ENCODE measurements at places on chromosomes 4 and X.

DNA sequence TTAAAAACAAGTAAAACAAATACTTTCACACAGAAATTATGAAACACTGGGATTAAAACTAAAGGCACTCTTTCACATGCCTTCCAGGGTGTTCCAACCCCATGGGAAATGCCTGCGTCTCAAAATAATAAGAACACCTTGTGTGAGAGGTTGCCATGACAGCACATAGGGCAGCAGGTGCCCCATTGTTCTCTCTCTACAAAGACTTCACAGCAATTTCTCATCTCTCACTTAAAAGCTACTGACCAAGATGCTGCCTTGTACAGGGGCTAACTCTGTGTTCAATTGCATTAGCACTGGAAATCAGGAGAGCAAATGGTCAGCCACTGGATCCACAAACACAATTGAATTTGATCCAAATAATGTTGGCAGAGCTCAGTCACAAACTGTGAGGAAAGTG, 102.5 kb upstream of the GALNTL6 start:
- H3K27me3 ChIP-seq = no peaks in the 10 kb centered on the region
- H3K36me3 ChIP-seq = no peaks in the 10 kb centered on the region

- no peaks in the 10 kb centered on the region for H3K4me1 ChIP-seq
- no peak overlapping the region for H3K4me3 ChIP-seq
- H3K36me3 ChIP-seq = no peaks in the 10 kb centered on the region
- H3K27ac ChIP-seq = no peak overlapping the region
- H3K27me3 ChIP-seq = no peaks in the 10 kb centered on the region
Measured at GRCh38 chr4:6002492-6002833, 15.8 kb downstream of the C4orf50 start.

- no peak for DNase-seq
- H3K27ac ChIP-seq = no peak overlapping the region
- H3K36me3 ChIP-seq = no peaks in the 10 kb centered on the region
- H3K4me3 ChIP-seq = no peak overlapping the region
- H3K27me3 ChIP-seq = no peaks in the 10 kb centered on the region
Measured at GRCh38 chr4:60656171-60656570, 544.0 kb upstream of the ADGRL3 start.

DNA sequence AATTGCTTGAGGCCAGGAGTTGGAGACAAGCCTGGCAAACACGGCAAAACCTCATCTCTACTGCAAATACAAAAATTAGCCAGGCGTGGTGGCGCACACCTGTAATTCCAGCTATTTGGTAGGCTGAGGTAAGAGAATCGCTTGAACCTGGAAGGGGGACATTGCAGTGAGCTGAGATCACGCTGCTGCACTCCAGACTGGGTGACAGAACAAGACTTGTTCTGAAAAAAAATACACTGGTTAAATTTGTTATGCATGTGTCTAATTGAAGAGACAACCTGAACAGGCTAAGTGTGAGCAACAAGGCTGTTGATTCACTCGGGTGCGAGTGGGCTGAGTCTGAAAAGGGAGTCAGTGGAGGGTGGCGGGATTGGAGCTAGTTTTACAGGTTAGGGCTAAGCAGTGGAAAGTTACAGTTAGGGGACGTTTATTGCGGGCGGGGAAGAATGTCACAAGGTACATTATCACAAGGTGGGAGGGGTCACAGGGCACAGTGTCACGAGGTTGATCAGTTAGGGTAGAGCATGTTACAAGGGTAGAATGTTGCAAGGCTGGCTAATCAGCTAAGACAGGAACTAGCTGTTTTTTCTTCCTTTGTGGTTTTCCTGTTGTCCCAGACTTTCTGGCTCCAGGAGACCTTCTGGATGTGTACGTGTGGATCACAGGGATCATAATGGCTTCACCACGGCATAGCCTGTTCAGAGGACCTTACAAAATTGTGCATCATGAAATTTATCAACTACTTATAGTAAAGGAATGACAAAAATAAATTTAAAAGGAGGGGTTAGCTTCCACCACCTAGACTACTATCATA, 115.8 kb downstream of the NAA11 start:
- H3K27me3 ChIP-seq = no peaks in the 10 kb centered on the region
- no peaks in the 10 kb centered on the region for H3K36me3 ChIP-seq
- no peaks in the 10 kb centered on the region for H3K4me1 ChIP-seq
- DNase-seq = no peak

DNA sequence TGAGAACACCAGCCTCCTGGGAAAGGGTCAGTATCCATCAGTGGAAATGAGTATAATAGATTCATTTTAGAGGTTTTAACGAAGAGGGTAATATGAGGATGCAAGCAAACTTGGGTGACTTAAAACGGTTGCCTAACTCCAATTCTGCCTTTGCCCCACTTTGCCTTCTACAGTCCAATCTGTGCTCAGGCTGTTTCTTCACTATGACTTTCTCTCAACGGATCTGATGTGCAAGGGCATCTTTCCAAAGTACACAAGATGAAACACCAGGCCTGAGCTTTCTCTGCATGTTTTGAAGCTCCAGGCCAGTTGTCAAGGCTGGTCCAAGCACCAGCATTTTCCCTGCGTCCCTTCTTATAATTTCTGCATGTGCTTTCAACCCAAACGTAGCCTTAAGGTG, 68.0 kb upstream of the TMEM164 start:
- H3K27me3 ChIP-seq = no peaks in the 10 kb centered on the region
- H3K4me3 ChIP-seq = no peak overlapping the region

DNA sequence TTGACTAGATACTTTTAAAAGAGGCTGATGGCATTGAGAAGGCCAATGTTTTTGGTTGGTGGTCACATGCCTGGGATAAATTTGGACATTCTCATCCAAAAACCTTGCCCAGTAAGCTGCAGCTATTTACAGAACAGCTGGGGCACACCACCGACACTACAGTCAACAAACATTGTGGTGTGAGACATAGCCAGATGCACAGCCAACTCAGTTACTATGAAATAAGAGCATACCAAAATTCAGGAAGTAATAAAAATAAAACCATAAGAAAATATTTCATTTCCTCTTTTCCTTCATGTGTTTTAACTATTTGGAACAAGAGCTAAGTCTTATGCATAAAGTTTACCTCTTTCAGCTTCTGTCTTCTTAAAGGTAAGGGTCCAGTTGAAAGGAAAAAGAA, 8.8 kb downstream of the PPM1K start:
- H3K36me3 ChIP-seq = peaks cover 22% of the 10 kb centered on the region
- no peak overlapping the region for H3K4me3 ChIP-seq
- no peaks in the 10 kb centered on the region for H3K27me3 ChIP-seq
- H3K27ac ChIP-seq = no peak overlapping the region
- DNase-seq = no peak
- H3K4me1 ChIP-seq = peaks cover 28% of the 10 kb centered on the region

GRCh38 chr4:164204434-164204833, 549.5 kb upstream of the SMIM31 start:
- H3K4me3 ChIP-seq = no peak overlapping the region
- H3K4me1 ChIP-seq = no peaks in the 10 kb centered on the region
- DNase-seq = no peak

All from right atrium auricular region (tissue), 2 donors.